ENCODE measurements at places on chromosomes 16 and 17.

- DNase-seq: no peak
These were observed 7.5 kb downstream of the UBE2Z start for GRCh38 chr17:48915459-48916282.

DNA sequence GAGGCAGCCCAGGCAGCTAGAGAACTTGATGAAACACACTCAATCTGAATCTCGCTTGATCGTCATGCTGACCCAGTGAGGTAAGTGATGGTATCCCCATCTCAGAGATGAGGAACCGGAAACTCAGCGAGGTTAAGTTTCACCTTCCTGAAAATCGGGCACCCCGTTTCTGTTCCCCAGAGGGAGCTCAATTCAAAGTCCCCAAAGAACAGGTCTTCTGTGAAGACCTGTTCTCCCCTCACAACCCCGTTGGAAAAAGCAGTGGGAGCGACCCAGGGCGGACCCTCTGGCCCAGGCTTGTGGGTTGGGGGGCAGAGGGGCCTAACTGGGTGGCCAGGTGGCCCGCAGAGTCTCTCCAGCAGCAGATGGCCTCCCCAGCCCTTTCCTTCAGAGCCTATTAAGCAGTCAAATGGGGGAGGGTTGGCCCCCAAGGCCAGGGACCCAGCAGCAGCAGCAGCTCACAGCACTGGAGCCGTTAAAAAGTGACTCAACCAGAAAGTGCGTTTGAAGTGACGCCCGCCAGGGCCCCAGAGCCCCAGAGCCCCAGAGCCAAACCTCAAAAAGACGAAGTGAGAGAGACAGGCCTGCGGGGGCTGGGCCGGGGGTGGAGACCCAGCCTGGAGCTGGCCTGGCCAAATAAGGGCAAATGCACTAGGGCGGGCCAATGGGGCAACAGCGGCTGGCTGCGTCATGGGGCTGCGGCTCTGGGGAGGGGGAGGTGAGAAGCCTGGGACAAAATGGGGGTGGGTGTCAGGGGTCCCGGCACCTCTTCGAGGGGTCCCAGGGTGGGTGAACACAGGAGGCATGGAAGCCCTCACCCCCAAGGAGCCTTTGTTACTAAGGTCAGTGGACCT, 9.2 kb upstream of the TSPOAP1 start:
- DNase-seq: no peak

GRCh38 chr16:79716645-79717332, 116.3 kb upstream of the MAF start:
- no peak for DNase-seq

- no peak for DNase-seq
These were observed 163.3 kb downstream of the PRKCA start for GRCh38 chr17:66465701-66466100.

DNA sequence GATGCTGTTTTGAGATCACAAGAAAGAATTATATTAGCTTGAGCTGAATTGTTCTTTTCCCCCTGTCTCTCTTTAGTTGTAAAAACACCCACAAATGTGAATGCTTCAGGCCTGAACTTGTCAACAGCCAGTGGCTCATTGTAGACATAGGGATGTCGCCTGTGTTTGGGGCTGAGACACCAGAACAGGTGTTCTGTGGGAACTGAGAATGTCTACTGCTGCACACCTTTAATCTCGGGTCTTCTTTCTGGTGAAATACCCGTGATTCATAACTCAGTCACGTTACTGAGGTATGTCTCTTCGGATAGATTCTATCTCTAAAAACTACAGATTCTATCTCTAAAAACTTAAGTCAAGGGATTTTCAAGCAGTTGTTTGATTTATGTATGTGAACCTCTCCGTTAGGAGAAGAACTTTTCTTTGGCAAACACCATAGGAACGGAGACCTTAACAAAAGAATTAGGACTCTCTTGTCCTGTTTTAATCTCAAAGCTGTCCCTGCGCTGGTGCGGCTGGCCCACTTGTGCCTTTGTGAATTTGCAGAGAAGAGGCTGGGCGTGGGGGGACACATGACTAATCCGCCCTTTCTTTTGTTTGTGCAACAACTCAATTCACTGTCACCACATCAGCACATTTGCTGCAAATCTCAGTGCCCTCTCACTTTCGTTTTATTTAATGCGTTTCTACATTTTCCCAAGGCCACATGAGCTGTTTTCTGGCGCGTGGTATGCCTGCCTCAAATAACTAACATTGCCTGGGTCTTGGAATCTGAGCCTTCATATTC, 643.0 kb downstream of the MAF start:
- no peak for DNase-seq

GRCh38 chr16:70729292-70729691, 43.4 kb upstream of the MTSS2 start:
- DNase-seq: no peak

DNA sequence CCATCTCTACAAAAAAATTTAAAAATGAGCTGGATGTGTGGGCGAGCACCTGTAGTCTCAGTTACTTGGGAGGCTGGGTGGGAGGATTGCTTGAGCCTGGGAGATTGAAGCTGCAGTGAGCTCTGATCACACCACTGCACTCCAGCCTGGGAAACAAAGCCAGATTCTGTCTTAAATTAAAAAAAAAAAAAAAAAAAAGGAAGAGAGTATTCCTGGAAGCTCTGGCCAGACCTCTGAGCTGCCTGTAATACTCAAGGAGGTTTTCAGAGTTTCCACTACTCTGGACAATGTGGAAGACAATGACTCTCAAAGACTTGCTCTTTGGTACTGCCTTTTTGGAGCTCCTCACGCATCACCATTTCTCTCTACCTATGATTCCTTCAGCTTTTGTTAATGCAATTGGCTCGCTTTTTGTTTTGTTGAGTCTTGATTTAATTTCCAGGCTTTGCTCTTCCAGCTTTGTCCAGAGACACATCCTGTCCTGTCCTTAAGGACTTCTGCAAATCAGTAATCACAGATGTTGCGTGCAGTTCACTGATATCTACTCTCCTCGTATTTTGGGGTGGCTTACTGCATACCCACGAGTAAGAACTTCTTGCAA, 10.8 kb downstream of the CHD9 start:
- no peak for DNase-seq

- no peak for DNase-seq
These were observed 102.8 kb upstream of the KCNJ16 start for GRCh38 chr17:69972251-69972650.

GRCh38 chr17:69812240-69812837, 262.7 kb upstream of the KCNJ16 start:
- DNase-seq: no peak

DNA sequence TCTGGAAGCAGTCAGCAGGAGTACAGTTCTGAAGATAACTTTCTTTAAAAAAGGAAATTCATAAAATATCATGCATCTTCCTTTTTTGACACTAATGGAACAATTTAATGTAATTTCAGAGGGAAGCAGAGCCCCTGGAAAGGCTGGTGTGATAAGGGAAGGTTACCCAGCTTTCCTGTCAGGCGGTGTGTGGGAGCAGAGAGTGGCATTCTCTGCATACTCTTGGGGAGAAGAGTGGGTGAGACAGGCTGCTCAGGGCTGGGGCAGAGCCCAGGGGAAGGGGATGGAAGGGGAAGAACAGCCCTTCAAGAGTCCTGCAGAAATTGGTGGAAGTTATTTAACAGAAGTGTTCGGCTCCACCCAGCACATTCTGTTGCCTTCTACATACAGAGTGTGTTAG, 84.7 kb downstream of the PRKCB start:
- DNase-seq: no peak

DNA sequence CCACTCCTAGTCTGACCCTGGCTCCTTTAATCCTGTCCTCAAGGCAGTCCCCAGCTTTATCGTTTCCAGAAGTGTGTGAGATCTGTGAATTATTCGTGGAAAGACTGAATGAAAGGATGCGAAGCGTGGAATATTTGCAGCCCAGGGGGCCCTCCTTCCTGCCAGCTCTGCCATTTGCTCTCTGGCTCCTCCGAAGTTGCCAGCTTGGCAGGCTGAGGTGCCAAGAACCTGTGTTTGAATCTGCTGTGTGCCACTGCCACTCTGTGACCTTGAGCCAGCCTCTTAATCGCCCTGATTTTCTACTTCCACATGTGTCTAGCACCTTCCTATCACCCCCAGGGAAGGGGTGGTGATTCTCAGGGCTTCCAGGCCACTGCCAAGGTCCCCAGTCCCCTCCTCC, 10.8 kb downstream of the TBKBP1 start:
- no peak for DNase-seq

DNA sequence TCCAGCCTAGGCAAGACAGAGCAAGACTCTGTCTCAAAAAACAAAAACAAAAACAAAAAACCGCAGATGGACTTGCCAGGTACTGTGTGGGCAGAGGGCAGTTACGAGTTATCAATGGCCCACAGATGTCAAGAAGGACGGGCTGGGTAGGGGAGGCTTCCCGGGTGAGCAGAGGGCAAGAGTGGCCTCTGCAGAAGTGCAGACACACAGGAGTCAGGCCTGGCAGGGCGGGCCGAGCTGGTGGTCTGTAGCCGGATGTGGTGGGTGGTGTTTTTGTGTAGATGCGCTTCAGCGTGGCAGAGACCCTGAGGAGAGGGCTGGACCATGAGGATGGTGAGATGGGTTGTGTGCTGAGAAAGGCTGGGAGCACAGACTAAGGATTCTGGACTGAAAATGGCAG, 44.9 kb upstream of the KDM6B start:
- DNase-seq: no peak

GRCh38 chr17:53313746-53314145, 509.0 kb upstream of the KIF2B start:
- no peak for DNase-seq

- DNase-seq: peak; percentile 70
These were observed 7.7 kb downstream of the IL34 start for GRCh38 chr16:70653809-70654771.

GRCh38 chr17:32445971-32446370, 1.7 kb downstream of the PSMD11 start:
- no peak for DNase-seq

DNA sequence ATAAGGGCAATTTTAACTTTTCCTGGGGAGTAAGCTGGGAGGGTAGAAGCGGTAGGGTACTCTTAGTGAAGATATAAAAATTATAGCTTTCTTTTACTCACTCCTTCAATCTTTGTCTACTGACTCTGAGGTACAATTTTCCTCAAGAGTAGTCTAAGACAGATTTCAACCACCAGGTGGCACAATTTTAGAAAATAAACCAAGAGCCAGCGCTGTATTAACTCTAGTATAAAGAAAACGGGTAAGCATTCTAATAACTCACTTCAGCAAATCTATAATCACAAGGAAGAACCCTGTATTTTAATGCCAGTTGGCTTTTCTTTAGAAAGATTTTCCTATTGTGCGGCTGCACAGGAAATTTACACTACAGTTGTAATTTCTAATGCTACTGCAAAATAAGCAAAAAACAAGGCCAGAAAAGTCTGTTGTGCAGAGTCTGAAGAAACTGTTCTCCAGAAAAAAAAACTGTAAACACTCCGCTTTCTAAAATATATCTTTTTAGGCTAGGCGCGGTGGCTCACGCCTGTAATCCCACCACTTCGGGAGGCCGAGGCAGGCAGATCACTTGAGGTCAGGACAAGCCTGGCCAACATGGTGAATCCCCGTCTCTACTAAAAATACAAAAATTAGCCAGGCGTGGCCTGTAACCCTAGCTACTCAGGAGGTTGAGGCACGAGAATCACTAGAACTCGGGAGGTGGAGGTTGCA, 1.9 kb downstream of the CMC2 start:
- DNase-seq: peak; percentile 40

GRCh38 chr17:78716292-78716691, 65.8 kb downstream of the CYTH1 start:
- DNase-seq: no peak

GRCh38 chr17:61399131-61400065, at the start of gene TBX2:
Gene TBX2, plus strand, starts transcription at chr17:61399843. Its CDS starts 334 bp downstream, at chr17:61400177.
- peak; percentile 28 for DNase-seq

DNA sequence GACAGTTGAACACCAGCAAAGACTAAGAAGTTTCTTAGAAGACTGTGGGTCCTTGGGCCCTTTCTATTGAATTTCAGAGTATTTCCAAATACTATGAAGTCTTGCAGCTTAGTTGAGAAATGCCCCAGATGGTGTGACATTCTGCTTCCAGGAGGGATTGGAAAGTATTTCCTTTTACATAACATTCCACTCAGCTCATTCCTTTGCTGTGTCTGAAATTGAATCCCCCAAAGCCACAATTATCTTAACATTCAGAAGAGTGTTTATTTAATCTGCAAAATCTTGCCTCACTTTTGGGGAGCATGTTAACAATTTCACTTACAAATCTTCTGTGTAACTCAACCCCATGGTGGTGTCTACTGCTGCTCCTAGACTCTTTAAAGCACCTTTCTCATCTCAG, 307.7 kb downstream of the WWOX start:
- no peak for DNase-seq

- DNase-seq: no peak
These were observed 17.5 kb downstream of the MAP3K14 start for GRCh38 chr17:45299361-45299760.

- no peak for DNase-seq
These were observed 220.3 kb downstream of the PRKCA start for GRCh38 chr17:66522591-66523272.

- no peak for DNase-seq
These were observed 57.4 kb downstream of the PLCG2 start for GRCh38 chr16:81836279-81837054.

DNA sequence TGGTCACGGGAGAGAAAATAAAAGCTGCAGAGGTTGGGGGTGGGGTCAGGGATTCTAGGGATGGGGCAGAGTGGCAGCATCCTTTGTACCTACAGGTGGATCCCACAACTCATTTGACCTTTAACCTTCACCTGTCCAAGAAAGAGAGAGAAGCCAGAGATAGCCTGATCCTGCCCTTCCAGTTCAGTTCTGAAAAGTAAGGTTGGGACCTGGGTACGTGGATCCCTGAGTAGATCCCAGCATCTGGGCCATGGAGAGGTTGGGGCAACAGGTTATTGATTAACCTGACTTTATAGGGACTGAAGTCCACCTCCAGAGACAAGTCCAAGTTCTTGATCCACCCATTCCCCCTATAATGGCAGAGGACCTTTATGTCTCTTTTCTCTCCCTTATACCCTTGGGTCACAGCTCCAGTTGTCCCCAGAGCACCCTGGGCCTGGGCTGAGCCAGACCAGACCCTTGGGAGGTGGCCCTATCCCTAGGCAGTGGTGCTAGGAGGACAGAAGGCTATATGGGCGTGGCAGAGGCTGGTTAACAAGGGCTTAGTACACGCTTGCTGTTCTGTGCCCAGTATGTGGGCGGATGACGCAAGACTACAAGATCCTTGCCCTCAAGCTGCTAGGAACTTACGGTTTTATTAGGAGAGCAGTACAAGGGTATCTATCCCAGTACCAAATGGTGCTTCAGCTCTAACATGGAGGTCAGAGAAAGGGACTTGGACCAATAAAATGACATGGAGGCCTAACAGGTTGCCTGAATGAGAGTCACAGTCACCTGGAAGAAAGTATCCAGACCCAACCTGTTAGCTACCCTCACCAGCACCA, 3.3 kb downstream of the CLDN7 start:
- no peak for DNase-seq
